ENCODE measurements at places on chromosomes 5 and 9.

GRCh38 chr5:103346162-103346748 lies 87.7 kb downstream of the MACIR start:
- no peak for DNase-seq

DNA sequence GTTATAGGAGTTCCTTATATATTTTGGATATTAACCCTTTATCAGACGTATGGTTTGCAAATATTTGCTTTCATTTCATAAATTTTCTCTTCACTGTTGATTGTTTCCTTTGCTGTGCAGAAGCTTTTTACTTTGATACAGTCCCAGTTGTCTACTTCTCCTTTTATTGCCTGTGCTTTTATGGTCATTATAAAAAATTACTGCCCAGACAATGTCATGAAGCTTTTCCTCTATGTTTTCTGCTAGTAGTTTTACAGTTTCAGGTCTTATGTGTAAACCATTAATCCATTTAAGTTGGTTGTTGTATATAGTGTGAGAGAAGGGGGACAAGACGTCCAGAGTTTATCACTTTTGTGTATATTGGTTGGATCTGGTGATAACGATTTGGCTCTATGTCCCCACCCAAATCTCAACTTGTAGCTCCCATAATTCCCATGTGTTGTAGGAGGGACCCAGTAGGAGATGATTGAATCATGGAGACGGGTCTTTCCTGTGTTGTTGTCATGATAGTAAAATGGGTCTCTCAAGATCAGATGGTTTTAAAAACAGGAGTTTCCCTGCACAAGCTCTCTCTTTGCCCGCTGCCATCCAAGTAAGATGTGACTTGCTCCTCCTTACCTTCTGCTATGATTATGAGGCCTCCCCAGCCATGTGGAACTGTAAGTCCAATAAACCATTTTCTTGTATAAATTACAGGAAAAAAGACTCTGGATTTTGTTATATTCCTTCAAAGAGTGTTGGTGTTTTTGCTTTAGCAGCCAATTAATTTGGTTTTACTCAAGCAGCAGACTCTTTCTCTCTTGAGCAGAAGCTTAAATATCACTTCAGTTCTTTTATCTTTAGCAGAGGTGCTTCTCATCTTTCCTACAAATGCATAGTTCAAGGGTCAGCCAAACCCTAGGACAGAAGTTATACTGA lies 13.7 kb downstream of the F2R start:
- no peak for DNase-seq

GRCh38 chr5:159174511-159175168 lies 34.7 kb downstream of the RNF145 start:
- no peak for DNase-seq

DNA sequence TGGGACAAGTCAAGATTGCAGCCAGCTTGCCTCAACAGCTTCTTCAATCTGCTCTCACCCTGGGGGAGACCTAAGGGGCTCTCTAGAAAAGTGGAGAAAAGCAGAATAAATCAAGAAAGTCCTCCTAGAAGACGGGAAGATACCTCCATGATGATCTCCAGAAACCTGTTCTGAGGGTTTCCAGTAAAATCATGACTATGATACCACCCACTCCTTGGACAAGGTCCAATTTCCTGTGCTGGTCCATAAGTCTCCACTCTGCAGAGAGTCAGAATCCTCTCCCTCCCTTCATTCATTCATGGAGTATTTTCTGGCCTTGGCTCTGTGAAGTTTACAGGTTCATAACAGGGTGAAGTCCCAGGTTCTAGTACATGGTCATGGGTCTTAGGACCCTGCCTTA lies 168.6 kb downstream of the SLC12A2 start:
- DNase-seq: no peak

DNA sequence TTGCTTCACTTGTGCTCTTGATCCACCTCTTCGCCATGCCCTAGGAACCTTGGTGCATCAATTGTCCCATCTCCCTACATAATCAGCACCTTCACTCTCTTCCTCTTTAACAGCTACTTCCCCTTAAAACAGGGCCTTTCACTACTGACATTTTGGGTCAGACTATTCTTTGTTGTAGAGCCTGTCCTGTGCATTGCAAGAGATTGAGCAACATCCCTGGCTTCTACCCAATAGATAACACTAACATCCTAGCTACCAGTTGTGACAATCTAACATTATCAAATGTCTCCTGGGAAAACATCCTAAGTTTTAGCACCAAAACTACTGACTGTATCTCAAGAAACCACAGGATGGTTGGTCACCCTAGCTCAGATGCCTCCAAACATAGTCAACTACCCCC lies 854.3 kb upstream of the DMAC1 start:
- no peak for DNase-seq

- no peak for DNase-seq
Measured at GRCh38 chr5:57700072-57700471, 217.5 kb upstream of the ACTBL2 start.

DNA sequence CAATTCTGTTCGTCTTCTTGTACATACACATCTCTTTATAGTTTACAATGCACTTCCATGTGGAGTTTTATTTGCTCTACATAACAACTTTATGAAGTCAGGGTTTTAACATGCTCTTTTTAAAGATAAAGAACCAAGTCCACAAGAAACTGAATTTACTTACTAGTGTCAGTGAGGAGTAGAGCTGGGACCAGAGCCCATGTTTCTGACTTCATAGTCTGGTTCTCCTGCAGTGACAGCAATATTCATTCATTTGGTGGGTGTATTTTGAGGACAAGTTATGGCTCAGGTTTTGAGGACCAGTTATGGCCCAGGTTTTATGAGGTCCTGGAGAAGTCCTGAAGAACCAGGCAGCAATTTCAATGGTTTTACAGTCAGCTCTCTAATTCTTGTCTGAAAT lies 481.9 kb upstream of the TNC start:
- no peak for DNase-seq

DNA sequence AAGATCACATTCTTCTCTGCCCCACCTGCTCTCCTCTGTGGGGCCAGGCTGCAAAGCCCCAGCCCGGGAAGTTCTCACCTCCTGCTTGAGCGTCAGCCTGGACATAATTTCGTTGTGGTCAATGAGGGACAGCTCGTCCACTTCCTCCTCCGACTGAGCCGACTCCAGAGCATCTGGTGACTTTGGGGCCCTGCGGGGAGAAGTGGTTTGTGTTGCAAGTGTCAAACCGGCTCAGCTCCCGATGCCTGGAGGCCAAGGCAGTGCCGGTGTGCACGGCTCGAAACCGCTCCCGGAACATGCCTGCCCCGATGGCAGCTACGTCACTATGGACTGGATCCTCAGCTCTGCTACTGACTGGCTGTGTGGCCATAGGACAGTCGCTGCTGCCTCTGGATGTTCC lies 52.8 kb downstream of the PRRT1B start:
- DNase-seq: peak; percentile 15

- peak; percentile 26 for DNase-seq
Measured at GRCh38 chr5:112929336-112930081, 7.5 kb upstream of the REEP5 start.

DNA sequence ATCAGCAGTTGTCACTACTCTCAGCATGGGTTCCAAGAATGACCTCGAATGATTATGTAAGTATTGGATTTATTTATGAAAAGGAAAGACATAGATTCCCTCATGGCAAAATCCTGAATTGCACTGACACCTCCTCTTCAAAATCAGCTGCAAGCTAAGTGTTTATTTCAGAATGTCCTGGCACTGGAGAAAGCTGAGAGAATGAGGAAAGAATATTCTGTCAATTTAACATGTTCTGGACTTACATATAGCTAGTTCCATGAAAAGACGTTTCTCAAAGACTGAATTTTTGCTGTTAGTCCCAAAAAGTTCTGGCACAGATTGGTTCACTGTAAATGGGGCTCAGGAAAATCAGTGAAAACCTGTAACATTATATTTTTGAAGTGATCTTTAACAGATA lies 120.3 kb downstream of the NREP start:
- DNase-seq: no peak

DNA sequence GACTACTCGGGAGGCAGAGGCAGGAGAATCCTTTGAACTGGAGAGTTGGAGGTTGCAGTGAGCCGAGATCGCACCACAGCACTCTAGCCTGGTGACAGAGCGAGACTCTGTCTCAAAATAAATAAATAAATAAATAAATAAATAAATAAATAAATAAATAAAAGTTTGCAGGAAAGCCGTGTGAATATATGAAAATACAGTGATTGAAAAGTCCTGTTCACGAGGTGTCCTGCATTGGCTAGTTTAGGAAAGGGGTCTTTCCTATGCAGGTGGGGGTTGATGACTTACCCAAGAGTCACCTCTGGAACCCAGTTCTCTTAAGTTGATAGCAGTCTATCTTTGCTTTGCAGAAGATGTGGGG lies 7.3 kb downstream of the TENT4A start:
- no peak for DNase-seq

GRCh38 chr5:67693956-67694809 lies 497.6 kb upstream of the CD180 start:
- no peak for DNase-seq

GRCh38 chr5:71832812-71833715 lies 114.0 kb downstream of the CARTPT start:
- no peak for DNase-seq

DNA sequence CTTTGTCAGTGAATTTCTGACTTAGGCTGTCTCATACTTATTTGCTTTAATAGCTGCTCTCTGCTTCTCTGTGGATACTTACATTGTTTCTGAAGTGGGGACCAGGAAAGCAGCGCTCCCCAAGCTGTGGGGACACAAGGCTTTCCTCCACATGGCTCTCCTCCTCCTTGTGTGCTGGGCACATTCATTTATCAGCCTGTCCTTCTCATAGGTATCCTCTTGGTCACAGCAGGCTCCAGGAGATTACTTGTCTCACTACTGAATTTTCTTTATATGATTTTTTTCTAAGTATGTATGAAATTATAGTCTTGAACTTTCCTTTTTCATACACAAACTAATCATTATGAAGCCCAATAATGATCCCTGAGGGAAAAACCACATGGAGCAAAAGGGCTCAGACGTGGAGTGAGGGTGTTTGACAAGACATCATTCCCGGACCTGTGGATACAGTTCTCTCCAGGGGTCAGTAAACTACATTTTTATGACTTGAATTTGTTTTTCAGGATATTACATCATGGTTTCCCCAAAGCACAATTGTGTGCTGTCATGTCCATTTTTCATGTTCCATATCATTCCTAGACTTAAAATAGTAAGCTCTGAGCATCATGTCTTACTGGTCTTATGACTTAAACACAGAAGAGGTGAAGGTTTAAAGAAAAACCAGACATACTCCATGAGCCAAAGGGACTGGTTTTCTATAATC lies 234.5 kb downstream of the PCSK1 start:
- no peak for DNase-seq

GRCh38 chr9:76232861-76233489 lies 161.3 kb downstream of the RFK start:
- DNase-seq: no peak

DNA sequence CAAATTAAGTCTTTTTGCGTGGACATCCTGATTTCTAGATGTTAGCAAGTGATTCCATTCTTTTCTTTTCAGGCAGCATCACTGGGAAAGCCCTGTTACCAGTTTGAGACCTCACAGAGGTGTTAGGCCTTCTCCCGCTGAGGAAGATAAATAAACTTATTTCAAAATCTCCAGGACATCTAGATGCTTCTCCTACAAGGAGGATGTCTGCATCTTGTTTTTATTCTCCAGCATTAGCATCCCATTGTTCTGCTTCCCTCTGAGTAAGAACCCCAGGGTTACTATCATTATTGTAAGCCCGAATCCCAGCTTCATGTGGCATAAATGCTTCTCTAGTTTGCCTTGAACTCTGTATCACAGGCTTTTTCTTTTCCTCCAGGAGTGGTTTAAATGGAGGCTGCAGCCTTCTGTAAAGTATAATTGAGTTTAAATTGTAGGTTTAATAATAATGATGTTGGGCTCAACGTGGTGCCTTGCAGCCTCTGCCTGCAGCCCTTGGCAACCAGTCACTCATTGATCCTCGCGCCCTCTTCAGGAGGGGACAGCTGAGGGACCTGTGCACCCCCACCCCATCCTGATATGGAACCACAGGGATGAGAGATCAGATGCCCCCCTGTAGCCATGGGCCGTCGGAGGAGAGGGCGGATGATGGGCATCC lies 114.9 kb downstream of the PDZD2 start:
- DNase-seq: no peak

- DNase-seq: no peak
Measured at GRCh38 chr5:56095579-56096102, 100.9 kb upstream of the IL6ST start.

DNA sequence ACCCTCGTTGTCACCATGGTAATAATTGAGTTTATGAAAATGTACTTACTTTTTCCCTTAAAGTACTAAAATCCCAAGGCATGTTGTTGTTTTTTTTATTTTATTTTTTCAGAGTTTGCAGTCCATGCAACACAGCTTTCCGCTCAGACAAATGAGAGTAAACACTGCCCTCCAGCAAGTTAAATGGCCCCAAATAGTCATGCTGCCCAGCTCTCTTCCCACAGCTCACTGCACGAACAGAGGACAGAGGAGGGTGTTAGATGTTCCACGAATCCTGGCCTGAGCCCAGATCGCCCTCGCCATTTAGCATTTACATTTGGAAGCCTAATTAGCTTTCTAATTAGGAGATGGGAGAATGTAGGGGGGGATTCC lies 1.9 kb downstream of the NIM1K start:
- no peak for DNase-seq

DNA sequence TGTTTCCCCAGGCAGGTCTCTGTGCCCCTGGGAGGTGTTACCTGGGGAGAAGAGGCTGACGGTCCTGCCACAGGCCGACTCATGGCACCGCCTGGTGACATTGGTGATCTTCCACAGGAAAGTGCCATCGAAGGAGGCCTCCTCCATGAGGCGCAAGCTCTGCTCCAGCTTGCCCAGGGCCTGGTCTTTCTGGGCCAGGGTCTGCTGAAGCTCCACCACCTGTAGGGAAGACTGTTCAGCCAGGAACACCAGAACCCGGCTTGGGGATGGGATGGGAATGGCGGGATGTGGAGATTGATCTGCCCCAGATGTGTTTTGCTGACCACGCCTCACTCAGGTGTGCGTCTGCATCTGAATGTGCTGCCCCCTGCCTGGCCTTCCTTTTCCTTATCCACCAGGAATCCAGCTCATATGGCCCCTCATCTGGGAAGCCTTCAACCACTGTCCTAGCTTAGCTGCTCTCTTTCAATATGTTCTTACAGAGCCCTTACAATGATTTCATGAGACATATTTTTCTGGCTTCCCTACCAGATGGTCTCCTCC lies 15.2 kb downstream of the TRAF1 start:
- no peak for DNase-seq

- no peak for DNase-seq
Measured at GRCh38 chr5:148880696-148881095, 54.3 kb downstream of the ADRB2 start.

DNA sequence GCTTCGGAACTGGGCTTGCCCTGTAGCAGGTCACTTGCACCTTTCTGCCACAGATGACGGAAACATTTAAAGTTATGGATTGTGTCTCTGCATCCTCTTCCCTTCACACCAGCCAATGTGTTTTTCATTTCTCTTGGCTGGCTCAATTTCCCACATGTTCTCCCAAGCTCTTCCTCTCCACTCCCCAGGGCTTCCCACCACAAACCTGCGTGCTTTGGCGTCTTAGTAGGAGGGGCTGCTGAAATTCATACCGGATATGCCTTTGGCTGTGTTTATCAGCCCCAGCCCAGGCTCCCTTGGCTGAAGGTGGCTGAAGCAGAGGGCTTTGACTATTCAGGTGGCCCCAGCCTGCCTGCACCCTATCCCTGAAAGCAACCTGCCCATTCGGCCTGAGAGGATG lies 32.1 kb downstream of the ADRB2 start:
- no peak for DNase-seq

GRCh38 chr5:143682929-143683386 lies 129.0 kb upstream of the HMHB1 start:
- DNase-seq: no peak
